Muscle of back (tissue), 13 donors: ENCODE measurements at places on chromosomes 7 and 10. TPM values are rescaled to one million over a fixed set of nuclear protein-coding genes. Genes with fewer than 3 reads are reported as not detected.

The HOXA11 gene
- 0.44 TPM for polyA plus RNA-seq

The FLNC gene
- polyA plus RNA-seq, result 582 TPM

The LIPN gene
- polyA plus RNA-seq, result 0.13 TPM

- DNase-seq, result no peak
These were observed 74.9 kb downstream of the SH3PXD2A start for GRCh38 chr10:103780242-103781149.

- DNase-seq, result no peak
These were observed 119.2 kb downstream of the GALNT11 start for GRCh38 chr7:152144557-152145245.

- no peak for DNase-seq
These were observed 38.9 kb downstream of the ANKMY2 start for GRCh38 chr7:16606704-16607103.

DNA sequence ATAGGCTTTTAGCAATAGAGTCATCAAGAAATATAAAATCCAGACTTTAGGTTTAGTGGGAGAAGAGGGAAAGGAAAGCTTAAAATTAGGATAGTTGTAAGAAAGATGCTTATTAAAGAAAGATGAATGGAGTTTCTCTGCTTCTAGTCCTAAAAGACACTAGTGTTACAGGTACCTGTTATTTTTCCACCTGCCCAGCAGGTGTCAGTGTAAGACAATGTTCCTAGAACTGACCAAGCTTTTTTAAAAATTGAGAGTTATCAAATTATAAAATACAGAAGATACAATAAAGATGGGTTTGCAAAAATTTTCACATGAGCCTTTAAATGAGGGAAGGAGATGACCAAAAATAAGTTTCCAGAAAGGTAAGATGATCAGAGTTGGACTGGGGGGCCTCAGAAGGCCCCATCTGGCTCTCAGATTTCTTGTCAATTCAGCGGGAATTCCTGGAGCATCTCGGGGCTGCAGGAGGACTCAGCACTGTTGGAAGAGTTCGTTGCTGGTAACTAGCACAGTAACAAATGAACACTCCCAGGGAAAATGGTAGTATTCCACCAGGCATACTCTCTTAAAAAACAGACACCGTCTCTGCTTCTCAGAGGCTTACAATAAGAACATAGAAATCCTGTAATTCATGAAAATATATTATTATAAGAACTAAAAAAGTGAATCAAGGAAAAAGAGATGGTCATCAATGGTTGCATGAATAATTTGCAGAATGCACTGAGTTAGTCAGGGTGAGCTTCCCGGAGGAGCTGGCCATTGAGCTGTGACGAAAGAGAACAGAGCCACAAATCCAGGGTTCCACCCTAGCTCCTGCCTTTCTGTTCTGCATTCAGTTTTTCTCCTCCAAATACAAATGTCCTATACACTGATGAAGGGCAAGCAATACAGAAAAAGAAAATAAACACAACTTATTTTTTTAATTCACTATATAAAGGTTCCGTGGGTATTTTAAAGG, 71.8 kb upstream of the PIK3CG start:
- peak; percentile 26 for DNase-seq

GRCh38 chr7:71210220-71210619, 78.3 kb downstream of the GALNT17 start:
- DNase-seq, result no peak
